ENCODE measurements at places on chromosomes 5 and 9. TPM values are rescaled to one million over a fixed set of nuclear protein-coding genes. Genes with fewer than 3 reads are reported as not detected.

Gene PKD2L2
- not detected for total RNA-seq

DNA sequence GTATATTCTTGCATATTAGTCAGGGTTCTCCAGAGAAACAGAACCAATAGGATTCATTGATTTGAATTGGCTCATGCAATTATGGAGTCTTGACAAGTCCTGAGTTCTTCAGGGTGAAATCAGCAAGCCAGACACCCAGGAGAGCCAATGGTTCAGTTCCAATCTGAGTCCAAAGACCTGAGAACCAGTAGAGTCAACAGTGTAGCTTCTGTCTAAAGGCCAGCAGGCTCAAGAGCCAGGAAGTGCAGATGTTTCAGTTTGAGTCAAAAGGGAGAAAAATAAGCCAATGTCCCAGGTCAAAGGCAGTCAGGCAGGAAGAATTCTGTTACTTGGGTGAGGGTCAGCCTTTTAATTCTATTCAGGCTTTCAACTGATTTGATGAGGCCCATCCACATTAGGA lies 37.8 kb upstream of the ANKRD34B start:
- no peak for DNase-seq
- H3K27me3 ChIP-seq, result no peaks in the 10 kb centered on the region
- H3K27ac ChIP-seq, result no peak overlapping the region
- no peaks in the 10 kb centered on the region for H3K4me1 ChIP-seq
- no peaks in the 10 kb centered on the region for H3K36me3 ChIP-seq
- H3K4me3 ChIP-seq, result no peak overlapping the region

DNA sequence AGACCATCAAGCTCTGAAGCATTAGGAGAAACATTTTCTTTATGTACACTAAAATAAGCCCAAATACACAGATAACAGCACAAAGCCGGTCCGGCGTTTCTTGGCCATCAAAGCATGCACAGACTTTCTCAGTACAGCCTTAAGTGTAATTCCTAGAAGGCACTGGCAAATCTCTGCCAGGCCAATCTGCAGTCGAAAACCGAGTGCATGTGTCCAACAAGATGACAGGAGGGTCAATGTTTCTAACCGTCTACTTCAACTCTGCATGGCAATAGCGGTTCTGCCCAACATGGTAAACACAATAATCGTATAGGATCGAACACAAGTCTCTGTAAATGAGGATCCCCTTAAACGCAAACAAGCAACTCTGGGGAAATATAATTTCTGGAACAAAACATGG lies 1.1 kb downstream of the ARL15 start:
- peaks cover 12% of the 10 kb centered on the region for H3K4me1 ChIP-seq
- no peak overlapping the region for H3K27ac ChIP-seq
- peak overlapping the region; percentile 86 for H3K4me3 ChIP-seq
- H3K27me3 ChIP-seq, result no peaks in the 10 kb centered on the region

- H3K27ac ChIP-seq, result no peak overlapping the region
- H3K36me3 ChIP-seq, result no peaks in the 10 kb centered on the region
- no peaks in the 10 kb centered on the region for H3K4me1 ChIP-seq
- no peak for DNase-seq
- no peaks in the 10 kb centered on the region for H3K27me3 ChIP-seq
Observed at GRCh38 chr5:118115791-118116190, 872.6 kb downstream of the DTWD2 start.

Gene CKMT2
- 0.27 TPM for total RNA-seq

GRCh38 chr5:132546108-132546507 lies 2.8 kb upstream of the IL5 start:
- no peaks in the 10 kb centered on the region for H3K4me1 ChIP-seq
- H3K4me3 ChIP-seq, result no peak overlapping the region
- no peak for DNase-seq
- no peaks in the 10 kb centered on the region for H3K36me3 ChIP-seq
- H3K27ac ChIP-seq, result no peak overlapping the region

DNA sequence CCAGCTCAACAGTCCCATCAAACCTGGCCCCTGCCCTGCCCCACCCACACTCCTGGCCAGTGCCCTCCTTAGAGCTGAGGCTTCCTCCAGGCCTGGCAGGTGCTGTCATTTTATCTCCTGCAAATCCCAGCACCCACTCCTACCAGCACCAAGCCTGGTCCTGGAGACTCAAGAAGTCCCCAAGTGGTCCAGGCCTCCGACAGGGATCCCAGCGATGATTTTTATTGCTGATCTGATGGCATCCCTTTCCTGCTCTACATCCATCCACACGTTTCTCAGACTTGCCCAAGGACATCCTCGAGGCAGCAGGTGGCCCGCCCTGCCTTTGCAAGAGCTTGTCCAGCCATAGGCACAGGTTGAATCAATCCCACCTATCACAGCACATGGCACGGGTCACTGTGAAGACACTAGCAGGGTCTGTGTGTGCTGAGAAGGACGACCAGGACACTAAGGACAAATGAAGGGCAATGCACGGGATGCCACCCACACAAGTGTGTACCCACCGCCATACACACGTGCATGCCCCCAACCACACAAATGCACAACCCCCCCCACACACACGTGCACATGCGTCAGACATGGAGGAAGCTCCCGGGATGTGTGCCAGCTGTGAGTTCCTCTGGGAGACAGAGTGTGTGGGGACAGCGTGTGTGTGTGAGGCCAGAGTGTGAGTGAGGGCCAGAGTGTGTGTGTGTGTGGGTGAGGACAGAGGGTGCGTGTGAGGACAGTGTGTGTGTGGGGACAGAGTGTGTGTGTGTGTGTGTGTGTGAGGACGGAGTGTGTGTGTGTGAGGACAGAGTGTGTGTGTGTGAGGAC lies 62.4 kb upstream of the UBAC1 start:
- H3K4me1 ChIP-seq, result no peaks in the 10 kb centered on the region
- no peak overlapping the region for H3K4me3 ChIP-seq
- no peaks in the 10 kb centered on the region for H3K36me3 ChIP-seq
- no peak for DNase-seq

- H3K27me3 ChIP-seq, result no peaks in the 10 kb centered on the region
- no peak overlapping the region for H3K4me3 ChIP-seq
- no peak overlapping the region for H3K27ac ChIP-seq
- H3K36me3 ChIP-seq, result no peaks in the 10 kb centered on the region
Observed at GRCh38 chr9:81850724-81851123, 77.5 kb upstream of the SPATA31D4 start.

DNA sequence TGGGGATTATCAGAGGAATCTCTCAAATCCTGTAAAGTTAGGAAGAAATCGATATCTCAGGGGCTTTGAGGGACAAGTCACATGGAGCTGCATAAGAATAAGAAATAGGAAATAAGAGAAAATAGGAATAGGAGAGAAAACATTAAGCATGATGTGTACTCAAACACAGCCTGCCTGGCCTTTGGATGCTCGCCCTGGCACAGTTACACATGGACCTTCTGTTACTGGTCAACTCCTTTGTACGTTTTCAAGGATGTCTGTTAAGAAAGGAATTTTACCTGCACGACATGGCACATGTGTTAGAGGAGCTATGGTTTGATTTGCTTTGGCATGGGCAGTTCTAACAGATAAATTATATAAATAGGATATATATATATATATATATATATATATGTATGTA lies 321.2 kb downstream of the CDH12 start:
- H3K27me3 ChIP-seq, result no peaks in the 10 kb centered on the region
- no peak overlapping the region for H3K4me3 ChIP-seq
- H3K36me3 ChIP-seq, result no peaks in the 10 kb centered on the region
- DNase-seq, result no peak
- H3K27ac ChIP-seq, result no peak overlapping the region
- no peaks in the 10 kb centered on the region for H3K4me1 ChIP-seq

DNA sequence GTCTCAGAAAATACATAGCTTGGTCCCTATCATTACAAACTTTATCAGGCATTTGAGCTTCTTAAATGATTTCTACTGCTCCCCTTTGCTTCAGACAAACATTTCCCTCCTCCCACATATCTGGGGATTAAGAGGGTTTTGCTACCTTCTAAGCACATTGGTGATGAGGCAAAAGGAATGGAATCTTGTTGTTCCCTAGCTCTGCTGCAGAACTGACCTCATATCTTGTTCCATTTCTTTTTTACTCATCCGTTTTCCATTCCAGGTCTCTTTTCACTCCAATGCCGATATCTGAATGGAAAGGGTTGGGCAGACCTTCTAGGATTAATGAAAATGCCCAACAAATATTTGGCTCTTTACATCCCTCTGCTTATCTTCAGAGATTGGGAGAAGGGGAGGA lies 444.6 kb downstream of the ZNF608 start:
- H3K27me3 ChIP-seq, result no peaks in the 10 kb centered on the region
- H3K4me3 ChIP-seq, result no peak overlapping the region
- no peak overlapping the region for H3K27ac ChIP-seq

- no peak overlapping the region for H3K27ac ChIP-seq
- no peak for DNase-seq
- H3K36me3 ChIP-seq, result no peaks in the 10 kb centered on the region
Observed at GRCh38 chr9:88767504-88767790, 223.8 kb upstream of the S1PR3 start.

- H3K4me3 ChIP-seq, result no peak overlapping the region
- H3K36me3 ChIP-seq, result peaks cover 6% of the 10 kb centered on the region
- no peaks in the 10 kb centered on the region for H3K4me1 ChIP-seq
- DNase-seq, result no peak
Observed at GRCh38 chr9:20786807-20787206, 102.7 kb downstream of the FOCAD start.

Data from CD4-positive, alpha-beta T cell (primary cell).